ENCODE measurements at places on chromosomes 6 and 20. TPM values are rescaled to one million over a fixed set of nuclear protein-coding genes. Genes with fewer than 3 reads are reported as not detected.

GRCh38 chr6:167956983-167957492 is 40.4 kb upstream of the KIF25 start:
- DNase-seq: no peak

Gene SS18L1
- total RNA-seq: 11.1 TPM

Gene RPP40
- total RNA-seq: 9.1 TPM

- no peak for DNase-seq
These were observed 127.8 kb upstream of the MAP3K4 start for GRCh38 chr6:160863782-160864181.

GRCh38 chr6:47363736-47364135 is 54.0 kb upstream of the TNFRSF21 start:
- no peak for DNase-seq

GRCh38 chr6:85703406-85703805 is 60.7 kb upstream of the SYNCRIP start:
- no peak for DNase-seq

Gene TCP11
- total RNA-seq: not detected

Data from GM12878 (cell line).